ENCODE measurements at places on chromosomes 1 and 21.

- DNase-seq = no peak
Observed at GRCh38 chr21:44694776-44695175, 2.2 kb upstream of the KRTAP10-12 start.

DNA sequence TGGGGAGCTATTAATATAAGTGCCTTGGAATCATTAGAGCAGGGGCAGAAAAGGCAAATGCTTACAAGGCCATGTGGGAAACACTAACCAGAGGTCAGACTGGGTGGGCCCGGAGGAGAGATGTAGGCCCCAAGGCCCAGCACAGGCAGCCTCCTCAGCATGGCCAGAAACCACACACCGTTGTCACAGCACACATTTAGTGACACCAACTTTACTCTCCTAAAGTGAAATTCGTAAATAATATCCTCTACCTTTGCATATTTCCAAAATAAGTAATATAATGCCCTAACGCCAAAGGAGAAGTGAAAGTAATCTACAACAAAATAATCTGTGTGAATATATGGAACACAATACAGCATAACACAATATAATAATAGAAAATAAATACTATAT lies 62.6 kb downstream of the KIF21B start:
- no peak for DNase-seq

GRCh38 chr1:230333590-230334446 lies 92.3 kb downstream of the PGBD5 start:
- DNase-seq = no peak

- no peak for DNase-seq
Observed at GRCh38 chr21:45408801-45409261, 3.9 kb downstream of the COL18A1 start.

DNA sequence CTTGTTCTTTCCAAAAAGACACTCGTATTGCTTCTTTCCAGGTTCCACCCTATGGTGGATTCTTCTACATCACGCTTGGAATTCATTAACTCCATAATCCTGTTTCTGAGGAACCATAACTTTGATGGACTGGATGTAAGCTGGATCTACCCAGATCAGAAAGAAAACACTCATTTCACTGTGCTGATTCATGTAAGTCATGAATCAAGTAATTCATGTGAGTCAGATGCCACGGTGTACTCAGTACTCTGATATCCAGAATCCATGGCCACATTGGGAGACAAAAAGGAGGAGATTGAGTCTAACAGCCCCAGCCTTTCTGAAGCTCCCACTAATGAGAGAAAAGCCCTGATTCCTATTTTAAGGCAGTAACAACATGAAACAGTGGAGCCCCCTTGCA lies 7.4 kb downstream of the CHI3L2 start:
- no peak for DNase-seq

GRCh38 chr1:11951901-11952300 lies 17.4 kb downstream of the PLOD1 start:
- DNase-seq = no peak

GRCh38 chr1:199646761-199647160 lies 380.7 kb upstream of the NR5A2 start:
- no peak for DNase-seq

- DNase-seq = no peak
Observed at GRCh38 chr1:217525773-217526490, 105.0 kb downstream of the GPATCH2 start.

DNA sequence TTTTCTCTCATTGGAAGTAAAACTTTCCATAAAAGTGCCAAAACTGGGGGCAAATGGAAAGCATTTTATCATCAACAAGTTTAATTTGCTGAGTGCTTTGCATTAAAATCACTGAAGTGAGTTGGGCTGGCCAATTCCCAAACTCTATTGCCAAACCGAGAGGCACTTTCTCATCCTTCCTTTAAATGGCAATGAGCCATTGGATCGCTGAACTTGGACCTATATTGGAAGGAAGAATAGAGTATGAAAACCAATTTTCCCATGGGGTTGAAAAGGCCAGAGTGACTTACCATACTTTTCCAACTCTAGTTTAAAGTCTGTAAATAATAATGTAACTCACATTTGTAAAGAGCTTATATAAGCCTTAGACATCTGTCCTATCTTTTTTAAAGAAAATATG lies 189.1 kb upstream of the C1orf87 start:
- no peak for DNase-seq

- DNase-seq = no peak
Observed at GRCh38 chr1:116825720-116826438, 71.6 kb downstream of the CD2 start.

All from BJ (cell line).